ENCODE measurements at places on chromosomes 6 and 20. TPM values are rescaled to one million over a fixed set of nuclear protein-coding genes. Genes with fewer than 3 reads are reported as not detected.

SLC35B2 gene
- total RNA-seq = 89.9 TPM

SDC4 gene
- total RNA-seq = 107 TPM

LPIN3 gene
- total RNA-seq = not detected

C6orf15 gene
- total RNA-seq = not detected

SCUBE3 gene
- total RNA-seq = 4.7 TPM

PKHD1 gene
- total RNA-seq = not detected

GSTA2 gene
- not detected for total RNA-seq

FOXA2 gene
- 12.8 TPM for total RNA-seq

OXT gene
- not detected for total RNA-seq

Data from SJSA1 (cell line).